ENCODE measurements at places on chromosomes 16 and 17.

DNA sequence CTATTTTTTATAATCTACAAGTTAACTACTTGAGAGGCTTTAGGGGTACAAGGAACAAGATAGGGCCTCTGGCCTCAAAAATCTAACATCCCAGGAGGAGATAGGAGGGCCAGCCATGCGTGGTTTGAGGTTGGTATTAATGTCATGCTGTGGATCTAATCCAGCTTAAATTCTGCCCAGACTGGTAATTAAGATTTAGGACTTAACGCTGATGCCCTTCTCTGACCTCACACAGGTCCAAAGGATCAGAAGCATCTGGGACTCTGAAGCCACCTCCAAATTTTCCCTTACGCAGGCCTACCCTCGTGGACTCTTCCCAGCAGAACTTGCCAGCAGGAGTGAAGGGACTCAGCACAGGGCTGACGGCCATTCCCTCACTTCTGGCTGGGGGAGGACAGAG lies 15.1 kb downstream of the SLC6A4 start:
- no peak for DNase-seq

DNA sequence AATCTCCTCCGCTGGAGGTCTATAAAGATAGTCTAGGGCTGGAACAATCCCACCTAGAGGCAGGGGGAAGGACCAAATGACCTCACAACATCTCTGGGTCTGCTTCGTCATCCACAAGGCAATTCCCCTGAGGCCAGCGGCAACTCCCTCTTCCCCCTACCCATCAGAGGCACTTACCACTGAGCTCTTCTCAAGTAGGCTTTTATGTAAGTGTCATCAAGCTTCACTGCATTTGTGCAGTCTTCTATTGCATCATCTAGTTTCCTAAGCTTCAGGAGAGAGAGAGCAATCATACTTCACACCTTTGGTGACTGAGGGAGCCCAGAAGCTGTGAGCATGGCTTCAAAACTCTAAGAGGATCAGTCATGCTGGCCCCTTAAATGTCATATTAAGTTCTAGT lies 21.0 kb downstream of the CNP start:
- DNase-seq: no peak

DNA sequence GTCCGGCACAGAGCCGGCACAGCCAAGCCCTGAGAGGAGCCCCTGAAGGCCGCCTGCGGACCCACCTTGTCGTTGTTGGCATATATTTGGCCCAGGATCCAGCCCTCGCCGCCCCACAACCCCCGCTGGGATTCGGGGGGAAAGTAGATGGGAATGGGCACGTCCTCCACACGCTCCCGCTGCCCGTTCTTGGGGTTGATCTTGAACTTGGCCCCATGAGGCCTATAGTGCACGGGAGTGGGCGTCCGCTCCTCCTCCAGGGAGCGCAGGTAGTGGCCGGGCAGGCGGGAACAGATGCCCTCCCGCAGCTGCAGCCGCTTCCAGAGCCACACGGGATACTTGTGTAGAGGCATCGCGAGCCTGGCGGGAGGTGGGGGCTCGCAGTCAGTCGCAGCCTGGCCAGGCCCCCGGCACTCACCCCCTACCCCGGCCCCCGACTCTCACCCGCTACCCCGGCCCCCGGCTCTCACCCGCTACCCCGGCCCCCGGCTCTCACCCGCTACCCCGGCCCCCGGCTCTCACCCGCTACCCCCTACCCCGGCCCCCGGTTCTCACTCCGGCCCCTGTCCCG lies 387 bp downstream of the MRPL28 start:
- no peak for DNase-seq

- no peak for DNase-seq
Measured at GRCh38 chr16:51431517-51432241, 280.6 kb upstream of the SALL1 start.

- DNase-seq: no peak
Measured at GRCh38 chr16:556474-557173, 3.6 kb upstream of the PRR35 start.

- DNase-seq: no peak
Measured at GRCh38 chr17:45753645-45754225, 30.4 kb upstream of the CRHR1 start.

GRCh38 chr16:80390871-80391489 lies 149.8 kb upstream of the DYNLRB2 start:
- no peak for DNase-seq

DNA sequence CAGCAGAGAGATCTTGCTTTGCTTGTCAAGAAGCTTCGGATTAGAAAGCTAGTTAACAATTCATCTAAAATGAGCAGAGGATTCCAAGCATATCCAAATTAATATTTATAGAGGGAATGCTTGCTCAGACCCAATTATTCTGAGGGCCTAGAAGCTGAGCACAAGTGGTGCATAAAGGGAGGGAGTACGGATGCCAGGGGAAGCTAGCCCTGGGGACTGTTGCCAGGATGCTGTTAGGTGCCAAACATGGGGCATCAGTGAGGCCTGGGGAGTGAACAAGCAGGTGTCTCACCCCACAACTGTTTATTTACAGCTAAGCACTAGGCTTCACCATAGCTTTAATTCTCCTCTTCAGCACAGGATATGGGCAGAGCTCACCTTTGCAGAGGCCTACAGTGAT lies 684.1 kb upstream of the C16orf82 start:
- DNase-seq: no peak

GRCh38 chr17:10428781-10429180 lies 7.0 kb upstream of the MYH8 start:
- no peak for DNase-seq

GRCh38 chr17:35766903-35767510 lies 6.3 kb downstream of the C17orf50 start:
- no peak for DNase-seq

GRCh38 chr17:60065867-60066266 lies 12.9 kb downstream of the HEATR6 start:
- no peak for DNase-seq

- no peak for DNase-seq
Measured at GRCh38 chr16:69520413-69520799, 45.4 kb upstream of the NFAT5 start.

DNA sequence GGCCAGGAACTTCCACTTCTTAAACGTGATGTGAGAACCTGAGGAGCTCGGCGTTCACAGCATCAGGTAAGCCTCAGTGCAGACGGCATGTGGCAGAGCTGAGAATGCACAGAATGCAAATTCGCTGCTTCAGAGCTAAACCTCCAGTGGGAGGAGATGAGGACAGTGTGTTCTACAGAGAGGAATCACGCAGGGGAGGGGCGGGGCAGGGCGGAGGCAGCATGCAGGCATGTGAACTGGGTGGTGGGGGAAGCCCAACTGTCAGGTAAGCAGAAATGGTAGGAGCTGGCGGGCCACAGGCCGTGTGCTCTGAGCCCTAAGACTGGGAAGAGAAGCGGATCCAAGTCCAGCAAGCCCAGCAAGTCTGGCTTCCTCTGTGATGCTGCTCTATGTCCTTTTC lies 94.7 kb downstream of the ZNF778 start:
- DNase-seq: no peak

GRCh38 chr17:21304091-21304490 lies 19.6 kb downstream of the MAP2K3 start:
- DNase-seq: no peak

GRCh38 chr17:64097196-64097936 lies 32.6 kb downstream of the ERN1 start:
- no peak for DNase-seq

DNA sequence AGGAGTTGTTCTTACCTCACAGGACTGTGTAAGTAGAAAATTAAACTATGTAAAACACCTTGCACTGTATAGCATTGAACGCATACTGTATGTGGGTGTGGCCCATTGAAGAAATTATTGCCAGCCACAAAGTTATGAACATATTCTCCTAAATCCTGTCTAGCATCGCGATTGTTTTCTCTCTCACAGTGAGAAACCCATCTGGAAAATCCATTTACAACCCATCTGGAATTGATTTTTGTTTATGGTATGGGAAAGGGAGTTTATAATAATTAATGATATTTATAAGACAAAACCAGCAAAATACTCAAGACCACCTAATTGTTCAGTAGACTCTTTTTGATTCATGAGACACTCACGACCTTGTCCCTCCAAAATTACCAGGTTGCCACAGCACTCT lies 22.1 kb upstream of the MON1B start:
- DNase-seq: no peak

- no peak for DNase-seq
Measured at GRCh38 chr16:54282928-54283724, 3.5 kb downstream of the IRX3 start.

DNA sequence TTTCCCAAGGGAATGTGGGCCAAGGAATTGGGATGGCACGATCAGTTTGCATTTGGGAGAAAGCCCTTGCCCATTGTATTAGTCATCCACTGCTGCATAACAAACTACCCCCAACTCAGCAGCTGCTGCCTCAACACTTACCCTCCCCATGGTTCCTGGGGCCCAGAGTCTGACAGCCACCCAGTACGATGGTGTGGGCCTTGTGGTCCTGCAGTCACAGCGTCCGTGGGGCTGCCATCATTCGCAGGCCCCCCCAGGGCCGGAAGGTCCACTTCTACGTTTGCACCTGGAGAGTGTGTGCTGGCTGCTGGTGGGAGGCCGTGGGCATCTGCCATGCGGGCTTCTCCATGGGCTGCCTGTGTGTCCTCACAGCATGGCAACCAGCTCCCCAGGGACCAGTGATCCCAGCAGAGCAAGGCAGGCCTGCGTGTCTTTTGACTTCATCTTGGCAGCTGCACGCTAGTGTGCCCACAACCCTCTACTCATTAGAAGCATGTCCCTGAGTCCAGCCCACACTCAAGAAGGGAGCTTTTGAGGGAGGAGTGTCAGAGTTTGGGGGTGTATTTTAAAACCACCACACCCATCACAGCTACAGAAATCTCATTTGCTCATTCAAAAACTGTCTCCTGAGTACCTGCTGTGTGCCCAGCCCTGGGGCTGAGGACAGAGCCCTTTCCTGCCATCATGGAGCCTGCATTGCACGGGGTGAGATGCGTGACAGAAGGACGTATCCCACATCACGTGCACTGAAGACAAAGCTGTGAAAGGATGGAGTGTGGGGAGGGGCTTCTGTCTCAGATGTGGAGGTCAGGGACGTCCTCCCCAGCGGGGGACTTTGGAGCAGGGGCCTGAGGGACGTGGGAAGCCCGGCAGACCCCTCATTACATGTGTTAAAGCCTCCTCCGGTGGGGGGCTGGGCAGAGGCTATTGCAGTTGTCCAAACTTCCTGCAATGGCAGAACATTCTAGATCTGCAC lies 185.0 kb upstream of the ZNF469 start:
- DNase-seq: no peak

- DNase-seq: no peak
Measured at GRCh38 chr16:29860218-29860617, 2.8 kb downstream of the CDIPT start.

DNA sequence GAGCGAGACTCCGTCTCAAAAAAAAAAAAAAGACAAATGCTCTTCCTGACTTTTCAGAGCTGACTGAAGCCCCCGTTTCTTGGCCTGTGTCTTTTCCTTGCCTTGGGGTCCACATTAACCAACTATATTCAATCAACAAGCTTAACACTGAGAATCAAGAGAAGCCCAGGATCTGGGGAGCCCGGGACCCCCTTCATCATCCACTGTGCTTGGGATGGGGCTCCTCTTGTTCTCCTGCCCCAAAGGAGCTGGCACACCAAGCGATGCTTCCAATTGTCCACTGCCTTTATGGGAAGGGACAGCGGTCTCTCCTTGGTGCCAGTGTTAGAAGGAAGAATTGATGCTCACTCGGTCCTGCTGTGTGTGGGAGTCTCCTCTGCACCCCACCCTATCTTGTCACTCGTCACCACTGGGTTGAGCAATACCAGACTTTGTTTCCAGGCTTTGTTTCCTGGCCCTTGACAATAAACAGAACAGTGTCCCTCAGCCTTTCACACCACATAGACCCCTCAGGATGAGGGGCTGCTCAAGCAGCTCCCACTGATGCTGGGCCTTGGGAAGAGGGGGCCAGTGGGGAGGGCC lies 146.7 kb downstream of the KCNJ12 start:
- no peak for DNase-seq

- DNase-seq: no peak
Measured at GRCh38 chr16:63230421-63231040, 1194.3 kb upstream of the CDH8 start.

- DNase-seq: no peak
Measured at GRCh38 chr16:62760398-62760797, 724.2 kb upstream of the CDH8 start.

GRCh38 chr16:68486502-68487202 lies 38.3 kb upstream of the SMPD3 start:
- DNase-seq: no peak

DNA sequence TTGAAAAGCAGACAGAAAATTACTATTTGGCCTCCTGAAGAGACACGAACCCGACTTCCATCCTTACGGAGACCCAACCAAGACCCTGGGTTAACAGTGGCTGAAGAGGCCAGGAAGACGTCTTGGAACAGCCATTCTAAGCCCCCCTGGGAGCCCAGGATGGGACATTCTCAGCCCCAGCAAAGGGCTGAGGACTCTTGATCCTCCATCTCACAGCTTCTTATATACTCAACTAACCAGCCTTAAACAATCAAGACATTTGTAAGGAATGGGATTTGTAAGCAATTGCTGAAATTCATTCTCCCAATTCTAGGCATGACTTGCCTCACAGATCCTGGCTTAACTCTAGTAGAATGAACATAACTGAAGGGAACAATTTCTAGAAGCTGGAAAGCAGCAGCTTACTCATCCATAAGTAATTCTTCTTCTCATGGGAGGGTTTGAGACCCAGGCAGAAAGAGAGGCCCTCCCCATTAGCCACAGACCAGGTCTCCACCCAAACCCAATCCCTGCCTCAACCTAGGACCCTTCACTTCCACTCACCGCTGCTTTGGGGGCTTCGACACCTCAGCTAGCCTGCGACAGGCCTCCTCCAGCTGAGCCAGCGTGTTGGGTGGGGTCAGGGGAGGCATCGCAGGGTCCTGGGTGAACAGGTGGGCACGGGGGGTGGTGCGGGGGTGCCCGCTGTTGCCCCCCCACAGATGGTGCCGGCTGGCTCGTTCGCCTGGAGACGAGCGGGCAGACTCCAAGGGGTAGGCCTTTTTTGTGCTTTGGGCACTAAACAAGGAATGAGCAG lies 25.5 kb downstream of the AXIN2 start:
- DNase-seq: no peak
